ENCODE measurements at places on chromosomes 5 and 9.

DNA sequence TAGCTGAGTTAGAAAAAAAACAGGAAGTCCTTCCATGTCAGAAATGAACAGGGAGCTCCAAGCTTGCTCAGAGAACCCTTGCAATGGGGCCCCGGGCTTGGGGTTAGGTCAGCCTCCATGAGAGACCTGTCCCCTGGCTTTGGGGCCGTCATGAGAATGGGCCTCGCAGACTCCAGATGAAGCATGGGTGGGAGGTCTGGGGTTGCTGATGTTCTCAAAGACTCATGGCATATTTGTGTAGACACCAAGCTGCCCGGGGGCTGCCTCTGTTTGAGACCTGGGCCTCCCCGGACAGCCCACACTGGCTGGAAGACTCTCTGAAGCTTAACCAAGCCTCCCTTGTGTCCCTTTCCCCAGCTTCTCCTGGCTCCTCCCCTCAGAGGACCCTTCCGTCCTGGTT, 186.3 kb downstream of the IRX2 start:
- no peak for DNase-seq

GRCh38 chr5:125750861-125751186, 672.4 kb upstream of the GRAMD2B start:
- no peak for DNase-seq

DNA sequence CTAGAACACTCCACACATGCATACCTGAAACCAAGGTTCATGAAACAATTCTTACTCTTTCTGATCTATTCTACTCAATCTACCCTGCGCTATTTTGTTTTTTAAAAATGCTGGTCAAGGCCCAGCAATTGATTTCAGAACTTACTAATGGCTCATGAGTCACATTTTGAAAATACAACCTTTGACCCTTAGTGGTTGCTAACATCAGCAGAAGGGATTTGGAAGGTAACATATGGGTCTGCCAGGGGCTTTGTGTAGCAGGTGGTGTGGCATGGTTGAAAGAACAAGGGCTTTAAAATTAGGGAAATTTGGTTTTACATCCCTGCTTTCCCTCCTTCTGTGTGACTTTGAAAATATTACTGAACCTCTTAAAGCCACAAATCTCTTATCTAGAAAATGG, 101.4 kb downstream of the ATG10 start:
- no peak for DNase-seq

GRCh38 chr5:84299959-84300358, 84.7 kb downstream of the EDIL3 start:
- DNase-seq, result no peak

DNA sequence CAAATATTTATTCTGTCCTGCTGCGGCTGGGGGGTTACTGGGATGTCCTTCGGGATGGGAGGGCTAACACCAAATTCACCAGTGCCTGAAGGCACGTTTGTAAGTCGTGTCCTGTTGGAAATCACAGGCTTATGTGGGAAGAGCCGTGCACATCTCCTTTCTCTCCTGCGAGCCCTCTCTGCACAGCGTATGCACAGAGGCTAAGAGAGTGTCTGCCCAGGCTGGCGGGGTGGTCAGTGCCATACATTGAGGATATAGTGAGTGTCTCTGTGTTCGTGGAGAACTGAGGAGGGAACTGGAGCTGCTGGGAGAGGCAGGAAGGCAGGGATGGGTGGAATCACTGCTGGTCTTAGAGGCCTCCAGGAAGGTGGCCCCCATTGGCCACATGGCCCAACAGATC, 110.1 kb downstream of the WNK2 start:
- DNase-seq, result no peak

DNA sequence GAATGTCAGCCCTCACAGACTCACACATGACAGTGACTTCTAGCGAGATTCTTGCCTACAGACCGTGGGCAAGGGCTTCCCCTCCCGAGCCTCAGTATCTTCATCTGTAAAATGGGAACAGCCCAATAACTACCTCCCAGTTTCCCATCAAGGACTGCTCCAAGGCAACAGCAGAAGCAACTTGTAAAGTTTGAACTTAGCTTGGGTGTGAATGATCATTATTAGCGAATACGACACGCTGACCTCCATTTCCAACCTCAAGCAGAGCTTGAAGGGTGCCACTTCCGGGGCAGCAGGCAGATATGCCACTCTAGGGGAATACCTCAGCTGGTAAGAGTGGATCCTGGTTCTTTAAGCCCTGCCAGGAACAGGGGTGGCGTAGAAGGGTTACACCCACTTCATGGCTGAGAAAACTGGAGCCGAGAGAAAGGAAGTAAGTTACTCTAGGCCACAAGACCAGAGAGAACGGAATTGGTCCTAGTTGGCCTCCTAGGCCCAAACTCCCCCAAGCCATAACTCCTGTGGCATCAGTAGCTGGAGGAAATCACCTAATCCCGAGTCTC, 2.0 kb downstream of the RNF44 start:
- DNase-seq, result peak; percentile 59

- no peak for DNase-seq
Observed at GRCh38 chr5:64269164-64269563, 103.5 kb downstream of the RNF180 start.

DNA sequence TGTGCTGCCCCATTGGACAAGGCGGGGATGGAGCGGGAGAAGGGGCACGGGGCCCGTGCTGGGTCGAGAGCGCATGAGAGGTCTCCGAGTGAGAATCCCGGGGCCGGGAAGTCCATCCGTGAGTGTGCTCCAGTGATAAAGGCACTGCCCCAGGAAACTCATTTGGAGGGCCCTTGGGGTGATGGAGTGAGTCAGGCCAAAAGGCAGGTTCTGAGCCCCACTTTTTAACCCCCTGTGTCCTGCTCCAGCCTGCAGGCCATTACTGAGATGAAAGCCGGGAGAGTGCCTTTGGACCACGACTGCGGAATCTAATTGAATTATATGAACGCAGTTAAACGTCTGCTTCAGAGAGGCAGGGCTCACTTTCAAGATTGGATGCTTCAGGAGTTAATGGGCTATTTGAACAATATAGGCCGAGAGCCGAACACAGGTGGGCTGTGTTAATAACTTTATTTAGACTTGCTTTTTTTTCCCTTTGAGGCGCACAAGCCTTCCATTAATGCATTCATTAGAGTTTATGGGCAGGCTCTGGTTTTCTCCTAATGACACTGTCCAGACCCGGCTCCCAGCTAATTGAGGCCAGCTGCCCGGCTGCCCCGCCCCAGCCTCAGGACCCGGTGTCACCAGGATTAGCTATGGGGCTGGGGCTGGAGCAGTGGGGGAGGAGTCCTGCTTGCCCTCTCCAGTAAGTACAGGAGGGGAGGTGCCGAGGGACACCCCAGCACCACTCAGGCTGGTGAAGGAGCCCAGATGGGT, 79.1 kb upstream of the LMX1B start:
- no peak for DNase-seq

DNA sequence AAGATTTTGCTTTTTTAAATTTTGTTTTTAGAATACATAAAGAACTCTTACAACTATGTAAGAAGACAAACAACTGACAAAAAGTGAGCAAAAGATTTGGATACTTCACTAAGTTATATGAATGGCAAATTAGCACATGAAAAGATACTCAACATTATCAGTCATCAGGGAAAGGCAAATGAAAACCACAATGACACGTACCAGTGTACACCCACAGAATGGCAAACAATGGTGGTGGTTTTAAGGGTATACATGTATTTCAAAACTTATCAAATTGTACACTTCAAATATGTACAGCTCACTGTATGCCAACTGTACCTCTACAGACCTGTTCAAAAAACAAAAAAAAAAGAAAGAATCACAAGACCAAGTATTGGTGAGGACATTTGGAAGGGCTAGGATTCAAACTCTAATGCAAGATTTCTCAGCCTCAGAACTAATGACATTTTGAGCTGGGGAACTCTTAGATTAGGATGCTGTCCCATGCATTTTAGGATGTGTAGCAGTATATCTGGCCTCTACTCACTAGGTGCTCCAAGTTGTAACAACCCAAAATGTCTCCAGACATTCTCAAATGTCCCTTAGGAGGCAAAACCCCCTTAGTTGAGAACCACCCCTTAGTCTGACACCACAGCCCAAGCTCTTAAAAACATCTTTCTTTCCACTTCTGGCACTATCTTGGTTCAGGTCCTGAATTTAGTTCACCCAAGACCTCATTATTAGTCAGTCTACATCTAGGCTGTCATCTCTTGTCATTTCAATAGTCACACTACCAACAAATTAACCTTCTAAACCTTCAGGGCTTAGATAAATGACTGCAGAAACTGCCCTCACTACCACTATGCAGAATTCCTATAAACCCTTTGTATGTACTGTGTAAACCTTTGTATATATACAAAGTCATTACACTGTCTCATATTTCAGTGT, 9.7 kb downstream of the SCAI start:
- no peak for DNase-seq

DNA sequence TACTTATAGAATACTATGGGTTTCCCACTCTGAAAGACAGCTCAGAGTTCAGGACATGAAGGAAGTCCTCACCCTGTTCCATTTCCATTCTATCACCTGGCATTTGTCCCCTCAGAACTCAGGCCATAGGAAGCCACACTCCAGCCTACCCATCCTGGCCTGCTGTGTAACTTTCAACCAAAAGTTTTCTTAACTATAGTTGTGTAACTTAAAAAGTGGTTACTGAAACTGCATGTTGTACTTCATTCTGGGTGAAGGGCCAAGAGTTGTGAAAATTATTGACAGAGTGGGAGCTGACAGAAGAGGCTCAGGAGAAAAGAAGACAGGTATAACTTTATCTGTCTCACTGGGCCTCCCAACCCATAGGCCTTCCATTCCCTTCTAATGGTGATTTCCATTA, 212.5 kb downstream of the RAB3C start:
- no peak for DNase-seq

DNA sequence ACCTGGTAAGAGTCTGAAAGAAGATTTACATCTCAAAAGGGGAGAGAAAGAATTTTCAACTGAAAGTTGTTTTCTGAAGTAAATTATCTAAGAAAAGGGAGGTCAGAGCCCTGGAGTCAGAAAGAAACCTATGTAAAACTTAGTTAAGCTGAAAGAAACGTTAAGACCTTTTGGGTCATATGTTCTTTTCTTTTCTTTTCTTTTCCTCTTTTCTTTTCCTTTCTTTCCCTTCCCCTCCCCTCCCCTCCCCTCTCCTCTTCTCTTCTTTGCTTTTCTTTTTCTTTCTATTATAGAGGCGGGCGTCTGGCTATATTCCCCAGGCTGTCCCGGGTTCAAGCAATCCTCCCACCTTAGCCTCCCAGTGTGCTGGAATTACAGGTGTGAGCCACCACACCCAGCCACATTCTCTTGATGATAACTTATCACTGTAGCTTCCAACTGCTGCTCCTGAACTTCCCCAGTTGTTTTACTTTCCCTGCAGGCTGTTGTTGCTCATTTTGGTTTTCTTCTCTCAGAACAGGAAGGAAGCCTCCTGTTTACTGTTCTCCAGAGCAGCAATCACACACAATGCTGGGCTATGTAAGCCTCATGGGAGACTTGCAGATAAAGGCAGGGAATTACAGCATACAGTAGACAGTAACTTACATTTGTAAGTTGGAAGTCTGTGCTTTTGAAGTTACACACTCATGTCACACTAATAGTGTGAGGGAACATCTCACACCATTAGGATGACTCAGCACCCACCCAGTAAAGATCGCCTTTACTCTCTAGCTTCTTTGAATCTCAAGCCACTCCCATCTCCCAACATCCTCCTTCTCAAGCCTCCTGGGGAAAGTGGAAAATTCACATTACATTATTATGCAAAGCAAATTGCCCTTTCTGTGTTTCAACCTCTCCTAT, 2216.6 kb upstream of the WWC1 start:
- DNase-seq, result no peak

- DNase-seq, result peak; percentile 65
Observed at GRCh38 chr5:148791334-148791667, 35.1 kb upstream of the ADRB2 start.

DNA sequence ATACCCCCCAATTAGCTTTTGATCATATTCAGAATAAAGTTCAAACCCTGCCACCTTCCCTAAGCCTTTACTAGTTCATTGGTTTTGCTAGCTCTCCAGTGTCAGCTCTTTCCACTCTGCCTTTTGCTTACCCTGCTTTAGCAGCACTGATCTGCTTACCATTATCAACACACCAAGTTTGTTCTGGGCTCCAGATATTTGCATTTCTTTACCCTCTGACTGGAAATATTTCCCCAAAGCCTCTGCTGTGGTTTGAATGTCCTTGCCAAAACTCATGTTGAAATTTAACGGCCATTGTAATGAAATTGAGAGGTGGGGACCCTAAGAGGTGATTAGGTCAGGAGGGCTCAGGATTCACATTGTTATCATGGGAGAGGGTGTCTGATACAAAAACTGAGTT, 99.5 kb downstream of the GCNT1 start:
- DNase-seq, result no peak

DNA sequence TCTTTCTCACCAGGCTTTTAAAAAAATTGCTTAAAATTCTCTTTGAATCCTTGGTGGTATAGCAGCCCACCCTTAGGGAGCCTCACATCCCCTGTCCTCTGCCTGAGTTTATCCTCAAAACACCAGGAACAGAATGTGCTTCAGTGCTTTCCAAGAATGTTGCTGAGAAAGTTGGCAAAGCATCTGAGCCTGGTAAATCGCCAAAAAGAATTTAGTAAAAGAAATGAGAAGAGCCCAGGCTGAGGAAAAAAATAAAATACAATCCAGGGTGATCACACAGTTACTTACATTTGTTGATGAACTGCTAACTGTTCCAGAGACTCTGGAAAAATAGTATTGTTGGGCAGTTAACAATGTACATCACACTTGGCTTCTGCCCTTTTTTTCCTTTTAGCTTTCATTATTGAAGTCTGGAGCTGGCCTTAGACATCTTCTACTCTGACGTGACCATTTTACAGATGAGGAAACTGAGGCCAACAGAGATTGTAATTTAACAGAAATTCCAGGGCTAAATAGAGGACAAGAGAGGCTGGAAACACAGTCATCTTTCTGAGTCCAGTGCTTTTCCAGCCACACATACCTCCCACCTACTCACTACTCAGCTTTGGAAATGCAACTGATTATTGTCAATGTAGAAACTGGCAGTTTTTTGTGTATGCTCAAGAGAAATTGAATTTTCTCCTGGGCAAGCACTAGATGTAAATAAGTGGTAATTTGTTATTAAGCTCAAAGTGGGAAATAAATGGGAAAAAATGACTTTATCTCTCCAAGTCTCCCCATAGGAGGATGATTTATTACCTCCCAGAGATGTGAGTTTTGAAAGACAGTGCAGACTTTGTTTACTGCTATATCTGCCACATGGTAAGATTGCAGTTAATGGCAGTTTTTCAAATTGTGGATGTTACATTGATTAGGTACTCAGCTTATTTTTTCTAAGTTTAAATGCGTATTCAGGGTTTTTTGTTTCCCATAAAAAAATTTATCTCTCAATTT, 86.7 kb upstream of the ALDH1A1 start:
- DNase-seq, result no peak

GRCh38 chr9:137986268-137987099, 108.9 kb downstream of the CACNA1B start:
- DNase-seq, result no peak

- DNase-seq, result no peak
Observed at GRCh38 chr5:72065751-72066255, 41.5 kb upstream of the MAP1B start.

- DNase-seq, result peak; percentile 7
Observed at GRCh38 chr9:93676310-93677047, 100.1 kb downstream of the PHF2 start.

GRCh38 chr5:16976625-16977008, 40.5 kb upstream of the MYO10 start:
- no peak for DNase-seq

- no peak for DNase-seq
Observed at GRCh38 chr5:97425511-97425910, 242.5 kb upstream of the RIOK2 start.

GRCh38 chr5:138623053-138623452, 47.9 kb upstream of the HSPA9 start:
- no peak for DNase-seq

Data from activated T-cell treated with anti-CD3 and anti-CD28 coated beads, Interleukin-2, amount 50 U/mL, for 48 hours (primary cell).